Progenitor cell of endocrine pancreas (in vitro differentiated cells): ENCODE measurements at places on chromosomes 11 and 22.

GRCh38 chr22:34784056-34784455 lies 281.9 kb upstream of the ISX start:
- no peak for DNase-seq

DNA sequence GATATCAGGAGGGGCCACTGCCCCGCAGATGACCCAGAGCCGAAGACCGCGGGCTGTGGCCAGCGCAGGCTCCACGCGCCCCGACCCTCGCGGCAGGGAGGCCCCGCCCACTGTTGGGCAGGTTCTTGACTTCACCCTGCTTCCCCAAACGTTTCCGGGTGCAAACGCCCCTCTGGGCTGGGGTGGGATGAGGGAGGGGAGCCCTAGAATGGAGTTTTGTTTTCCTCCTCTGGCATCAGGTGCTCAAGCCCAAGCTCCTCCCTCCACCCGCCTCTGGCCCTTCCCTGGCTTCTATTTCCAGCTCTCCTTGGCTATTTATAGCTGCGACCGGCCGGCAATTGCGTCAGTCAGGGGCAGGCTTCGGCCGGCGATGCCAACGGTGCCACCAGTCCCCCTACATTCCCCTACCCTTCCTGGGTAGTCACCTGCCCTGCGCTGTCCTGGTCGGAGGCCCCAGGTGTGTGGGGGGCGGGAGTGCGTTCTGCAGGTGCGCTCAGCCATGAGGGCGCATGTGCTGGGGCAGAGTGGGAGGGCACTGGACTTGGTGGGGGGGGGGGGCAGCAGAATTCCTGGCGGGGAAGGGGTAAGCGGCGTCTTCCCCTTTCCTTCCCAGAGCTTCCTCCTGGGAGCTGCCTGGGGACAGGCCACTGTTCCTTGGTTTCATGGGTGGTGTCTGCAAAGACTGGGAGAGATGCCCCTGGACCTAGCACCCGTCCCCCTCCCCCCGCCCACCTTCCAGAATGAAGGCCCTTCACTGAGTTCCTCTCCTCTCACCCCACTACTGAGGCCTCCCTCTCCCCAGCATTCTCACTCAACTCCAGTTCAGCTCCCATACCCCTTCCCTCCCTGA lies 23.6 kb downstream of the DUSP8 start:
- DNase-seq: no peak

DNA sequence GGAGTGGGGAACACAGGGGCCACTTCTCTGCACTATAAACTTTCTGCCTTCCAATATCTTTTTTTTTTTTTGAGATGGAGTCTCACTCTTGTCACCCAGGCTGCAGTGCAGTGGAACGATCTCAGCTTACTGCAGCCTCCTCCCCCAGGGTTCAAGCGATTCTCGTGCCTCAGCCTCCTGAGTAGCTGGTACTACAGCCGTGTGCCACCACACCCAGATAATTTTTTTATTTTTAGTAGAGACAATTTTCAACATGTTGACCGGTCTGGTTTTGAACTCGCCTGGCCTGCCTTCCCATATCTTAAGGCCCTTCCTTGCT lies 1.7 kb downstream of the SLC3A2 start:
- DNase-seq: no peak

DNA sequence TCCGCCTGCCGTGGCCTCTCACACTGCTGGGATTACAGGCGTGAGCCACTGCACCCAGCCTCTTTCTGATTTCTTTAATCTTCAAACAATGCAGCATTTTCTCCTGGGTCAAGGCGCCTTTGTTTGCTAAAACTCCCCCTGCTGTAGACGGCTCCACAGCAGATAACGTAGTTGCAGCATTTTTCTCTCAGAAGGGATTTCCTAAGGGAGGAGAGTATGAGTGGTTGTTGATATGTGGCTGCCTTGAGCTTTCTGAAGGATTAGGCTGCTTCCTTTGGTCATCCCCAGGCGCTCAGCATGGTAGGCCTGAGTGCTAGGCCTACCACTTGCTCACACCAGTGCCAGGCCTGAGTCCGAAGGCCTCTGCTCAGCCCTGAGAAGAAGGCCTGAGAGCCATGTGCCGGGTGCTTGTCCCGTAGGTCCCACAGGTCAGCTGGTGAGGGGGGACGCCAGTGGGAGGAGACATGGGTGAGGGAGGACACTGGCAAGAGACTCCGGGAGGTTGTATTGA lies 18.1 kb downstream of the SMARCB1 start:
- no peak for DNase-seq

DNA sequence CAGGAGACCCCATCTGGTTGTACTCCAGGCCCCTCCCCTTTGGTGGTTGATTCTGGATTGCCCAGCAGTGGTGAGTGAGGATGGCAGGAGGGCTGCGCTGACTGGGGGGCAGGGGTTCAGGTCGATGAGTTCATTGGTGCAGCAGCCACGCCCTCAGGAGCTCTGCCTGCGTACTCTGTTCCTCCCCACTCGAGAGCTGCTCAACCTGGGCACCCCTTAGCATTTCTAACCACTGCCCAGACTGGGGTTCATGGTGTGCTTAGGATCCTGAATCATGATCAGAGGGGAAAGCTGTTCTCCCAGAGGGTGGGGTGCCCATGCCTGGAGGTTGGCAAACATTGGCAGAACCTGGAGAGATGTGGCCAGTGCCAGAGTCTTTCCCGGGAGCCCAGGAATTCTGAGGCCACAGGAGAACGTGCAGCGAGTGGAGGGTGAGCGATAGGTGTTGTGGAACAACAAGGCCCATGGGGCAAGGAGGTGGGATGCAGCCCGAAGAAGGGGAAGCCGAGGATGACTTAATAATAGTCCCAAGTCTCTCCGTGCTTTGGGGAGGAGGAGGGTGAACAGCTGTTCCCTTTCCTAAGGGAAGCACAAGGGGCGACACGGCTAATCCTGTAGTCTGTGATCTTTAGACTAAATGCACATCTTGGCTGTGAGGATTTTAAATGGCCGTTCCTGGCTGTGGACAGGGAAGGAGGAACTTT lies 75.5 kb downstream of the SCN3B start:
- DNase-seq: no peak
